Adrenal gland (tissue), 19 donors: ENCODE measurements at places on chromosomes 7 and 10. TPM values are rescaled to one million over a fixed set of nuclear protein-coding genes. Genes with fewer than 3 reads are reported as not detected.

Gene ZFAND2A
- 38.2 TPM for total RNA-seq

GRCh38 chr10:129694691-129695243 lies 227.7 kb downstream of the MGMT start:
- H3K27ac ChIP-seq: no peak overlapping the region
- no peak for DNase-seq
- no peak overlapping the region for H3K4me3 ChIP-seq
- no peaks in the 10 kb centered on the region for H3K4me1 ChIP-seq

Gene HTR5A
- total RNA-seq: not detected

Gene ASB10
- total RNA-seq: not detected

GRCh38 chr10:19971343-19972052 lies 155.3 kb downstream of the PLXDC2 start:
- no peaks in the 10 kb centered on the region for H3K36me3 ChIP-seq
- H3K4me1 ChIP-seq: peaks cover 20% of the 10 kb centered on the region
- H3K27me3 ChIP-seq: no peaks in the 10 kb centered on the region

DNA sequence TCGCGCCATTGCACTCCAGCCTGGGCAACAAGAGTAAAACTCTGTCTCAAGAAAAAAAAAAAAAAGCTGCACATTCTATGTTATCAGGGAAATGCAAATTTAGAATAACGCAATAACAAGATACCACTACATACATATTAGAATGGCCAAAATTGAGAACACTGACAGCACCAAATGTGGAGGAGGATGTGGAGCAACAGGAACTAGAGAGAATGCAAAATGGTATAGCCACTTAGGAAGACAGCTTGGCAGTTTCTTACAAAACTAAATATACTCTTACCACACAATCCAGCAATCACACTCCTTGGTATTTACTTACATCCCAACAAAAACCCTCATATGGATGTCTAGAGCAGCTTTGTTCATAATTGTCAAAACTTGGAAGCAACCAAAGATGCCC lies 76.8 kb downstream of the ALOX5 start:
- H3K4me1 ChIP-seq: peaks cover 17% of the 10 kb centered on the region
- H3K27me3 ChIP-seq: no peaks in the 10 kb centered on the region
- no peaks in the 10 kb centered on the region for H3K36me3 ChIP-seq
- H3K4me3 ChIP-seq: no peak overlapping the region
- H3K27ac ChIP-seq: no peak overlapping the region
- no peak for DNase-seq

GRCh38 chr7:135386776-135387175 lies 123.1 kb downstream of the CNOT4 start:
- H3K4me3 ChIP-seq: no peak overlapping the region
- no peaks in the 10 kb centered on the region for H3K27me3 ChIP-seq
- H3K27ac ChIP-seq: no peak overlapping the region
- H3K4me1 ChIP-seq: peaks cover 7% of the 10 kb centered on the region
- DNase-seq: no peak
